ENCODE measurements at places on chromosomes 3 and 15.

DNA sequence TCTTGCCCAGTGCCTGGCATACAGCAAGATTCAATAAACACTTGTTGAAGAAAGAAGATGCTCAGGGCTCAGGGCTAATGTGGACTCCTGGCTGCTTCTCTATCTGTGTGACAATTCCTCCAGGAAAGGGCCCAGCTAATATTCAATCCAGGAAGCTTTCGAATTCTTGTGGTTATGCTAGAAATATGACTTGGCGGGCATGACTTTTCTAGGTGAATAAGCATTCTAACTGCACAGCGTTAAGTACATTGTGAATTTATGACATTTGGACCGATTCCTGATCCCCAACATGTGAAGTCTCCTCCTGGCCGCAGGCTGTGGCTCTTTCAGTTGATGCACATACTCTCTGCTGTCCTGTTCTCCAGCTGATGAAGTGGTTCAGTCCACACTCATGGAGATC is 117.0 kb downstream of the IMPG2 start:
- DNase-seq: no peak

- peak; percentile 41 for DNase-seq
Observed at GRCh38 chr3:8996681-8997121, 33.4 kb upstream of the RAD18 start.

DNA sequence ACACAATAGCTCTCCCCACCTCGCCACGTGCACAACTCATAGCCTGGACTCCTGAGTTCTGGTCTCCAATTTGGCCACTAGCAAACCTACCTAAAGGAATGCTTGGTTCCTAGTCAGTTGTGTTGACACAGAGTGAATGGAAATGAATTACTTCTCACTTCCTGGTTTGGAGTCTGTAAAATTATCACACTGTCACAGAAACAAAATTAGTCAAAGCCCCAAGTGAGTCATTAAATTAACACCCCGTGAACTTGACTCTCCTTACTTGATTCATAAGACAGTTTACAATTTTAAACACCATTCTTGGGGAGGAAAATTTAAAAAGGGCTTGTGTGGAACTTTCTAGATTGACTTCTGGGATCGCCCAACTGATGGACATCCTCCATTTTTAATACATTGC is 276.2 kb upstream of the CTNNB1 start:
- DNase-seq: no peak

- peak; percentile 29 for DNase-seq
Observed at GRCh38 chr3:12343047-12343501, 54.2 kb downstream of the PPARG start.

GRCh38 chr3:42721690-42722089 is 19.1 kb upstream of the HHATL start:
- no peak for DNase-seq

Measured in NCI-H1092 treated with DMSO at 0.1 percent for 48 hours (cell line).